ENCODE measurements at places on chromosomes 7 and 10. TPM values are rescaled to one million over a fixed set of nuclear protein-coding genes. Genes with fewer than 3 reads are reported as not detected.

Gene MET
- not detected for total RNA-seq

Gene EGR2
- 0.50 TPM for total RNA-seq

Gene DNAJB9
- 9.4 TPM for total RNA-seq

Gene PLXNA4
- total RNA-seq: 45.4 TPM

Gene FZD8
- total RNA-seq: 0.23 TPM

Gene SEMA4G
- 0.16 TPM for total RNA-seq

Gene DGKB
- not detected for total RNA-seq

Gene MMD2
- not detected for total RNA-seq

Gene TDRD1
- total RNA-seq: not detected

Gene AGAP4
- total RNA-seq: 22.6 TPM

Gene CAV2
- total RNA-seq: not detected

Gene CASD1
- total RNA-seq: 13.8 TPM

Gene PDE6C
- total RNA-seq: not detected

Gene SND1
- 169 TPM for total RNA-seq

DNA sequence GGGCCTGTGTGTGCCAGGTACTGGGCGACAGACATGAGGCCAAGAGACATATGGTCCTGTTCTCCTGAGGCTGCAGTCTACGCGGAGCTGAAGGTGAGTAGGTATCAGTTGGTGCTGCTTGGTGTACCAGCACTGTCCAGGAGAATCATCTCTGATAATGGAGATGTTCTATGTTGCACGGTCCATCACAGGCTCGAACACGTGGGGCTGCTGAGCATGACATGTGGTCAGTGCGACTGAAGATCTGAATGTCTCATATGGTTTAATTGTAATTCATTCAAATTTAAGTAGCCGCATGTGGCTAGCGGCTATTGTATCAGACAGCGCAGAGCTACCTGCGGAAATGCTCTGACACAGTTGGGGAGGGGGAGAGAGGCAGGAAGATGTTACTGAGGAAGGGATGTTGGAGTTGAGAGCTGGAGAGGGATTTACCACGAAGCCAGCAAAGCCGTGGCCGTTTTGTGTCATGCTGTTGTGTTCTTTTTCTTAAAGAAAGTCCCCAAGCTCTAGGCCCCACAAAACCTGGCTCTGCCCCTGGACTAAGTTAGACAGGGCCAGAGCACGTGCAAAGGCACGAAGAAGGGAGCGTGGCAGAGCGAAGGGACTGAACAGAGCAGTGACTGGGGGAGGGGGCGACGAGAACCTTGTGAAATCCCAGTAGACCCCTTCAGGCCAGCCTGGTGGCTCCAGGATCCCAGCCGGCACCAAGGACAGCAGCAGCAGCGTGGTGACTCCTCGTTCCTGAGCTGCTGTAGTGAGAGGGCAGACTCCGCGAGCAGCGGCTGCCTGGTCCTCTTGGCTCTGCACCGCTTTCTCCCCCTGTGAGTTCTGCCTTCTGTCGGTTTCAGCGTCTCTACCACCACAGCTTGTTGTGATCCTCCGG is 20.0 kb downstream of the SMKR1 start:
- no peak for DNase-seq

- no peak for DNase-seq
Observed at GRCh38 chr7:41190581-41190980, 512.3 kb downstream of the INHBA start.

DNA sequence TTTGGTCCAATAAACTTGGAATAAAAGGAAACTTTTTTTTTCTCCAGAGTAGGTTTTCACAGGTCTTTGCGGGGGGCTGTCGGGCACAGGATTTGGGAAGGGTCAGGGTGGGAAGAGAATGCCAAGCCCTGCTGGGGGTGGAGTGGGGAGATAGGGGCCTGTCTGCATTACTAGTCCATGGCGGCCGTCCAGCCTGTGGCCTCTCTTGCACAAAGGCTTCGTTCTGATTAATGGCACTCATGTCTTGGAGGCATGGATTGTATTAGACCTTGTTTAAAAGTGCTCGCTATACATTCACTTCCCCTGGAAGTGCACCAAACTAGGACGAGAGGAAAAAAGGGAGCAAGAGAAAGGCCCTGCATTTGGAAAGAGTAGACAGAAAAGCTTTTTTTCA is 37.2 kb downstream of the LRMDA start:
- DNase-seq: no peak

DNA sequence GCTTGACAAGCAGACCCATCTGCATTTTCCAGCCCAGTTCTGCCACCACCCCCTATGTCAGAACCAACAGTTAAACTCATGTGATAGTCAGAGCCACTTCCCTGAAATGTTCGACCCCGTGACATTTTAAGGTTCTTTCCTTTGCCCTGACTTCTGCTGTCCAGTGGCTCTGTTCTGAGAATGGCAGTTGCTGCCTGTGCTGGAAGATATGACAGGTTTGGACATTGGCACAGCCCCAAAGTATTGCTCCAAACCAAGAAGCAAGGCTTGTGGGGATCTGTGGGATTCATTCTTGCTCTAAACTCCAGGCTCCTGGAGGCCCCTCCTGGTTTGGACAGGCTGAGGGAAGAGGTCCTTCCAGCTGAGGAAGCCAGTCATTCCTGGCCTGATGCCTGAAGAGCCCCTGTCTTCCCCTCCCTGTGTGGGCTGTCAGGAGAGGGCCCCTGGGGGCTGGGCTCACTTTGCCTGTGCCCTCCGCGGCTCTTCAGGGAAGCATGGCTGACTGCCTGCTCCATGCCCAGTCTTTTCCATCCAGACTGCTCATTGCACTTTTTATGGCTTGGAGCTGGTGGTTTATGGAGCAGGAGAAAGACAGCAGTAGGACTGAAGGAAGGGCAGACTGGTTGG is 138.0 kb downstream of the CDH23 start:
- no peak for DNase-seq

GRCh38 chr7:142717453-142717852 is 31.8 kb upstream of the PRSS1 start:
- peak; percentile 60 for DNase-seq

GRCh38 chr10:133295426-133296320 is 13.0 kb downstream of the TUBGCP2 start:
- DNase-seq: no peak

GRCh38 chr10:44981172-44982113 is 2.8 kb upstream of the DEPP1 start:
- DNase-seq: no peak

DNA sequence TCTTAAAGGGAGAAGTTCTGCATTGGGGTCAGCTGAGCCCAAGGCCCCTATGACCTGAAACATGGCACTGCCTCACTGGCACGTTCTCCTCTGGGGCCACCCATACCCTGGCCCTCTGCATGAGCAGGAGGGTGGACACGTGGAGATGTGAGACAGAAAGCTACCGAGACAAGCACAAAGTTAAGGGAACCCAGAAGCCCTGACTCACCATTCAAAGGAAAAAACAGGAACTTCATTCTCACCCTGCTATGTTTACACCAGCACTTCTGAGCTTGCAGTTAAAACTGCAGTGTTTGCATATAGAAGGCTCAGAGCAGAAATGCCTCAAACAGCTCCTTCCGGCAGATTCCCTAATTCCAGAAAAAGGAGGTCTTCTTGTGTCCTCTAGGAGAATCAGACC is 41.7 kb downstream of the DENND11 start:
- DNase-seq: no peak

GRCh38 chr10:99484626-99485581 is 47.8 kb upstream of the NKX2-3 start:
- no peak for DNase-seq

GRCh38 chr7:26705567-26705966 is 158.8 kb downstream of the SKAP2 start:
- no peak for DNase-seq

DNA sequence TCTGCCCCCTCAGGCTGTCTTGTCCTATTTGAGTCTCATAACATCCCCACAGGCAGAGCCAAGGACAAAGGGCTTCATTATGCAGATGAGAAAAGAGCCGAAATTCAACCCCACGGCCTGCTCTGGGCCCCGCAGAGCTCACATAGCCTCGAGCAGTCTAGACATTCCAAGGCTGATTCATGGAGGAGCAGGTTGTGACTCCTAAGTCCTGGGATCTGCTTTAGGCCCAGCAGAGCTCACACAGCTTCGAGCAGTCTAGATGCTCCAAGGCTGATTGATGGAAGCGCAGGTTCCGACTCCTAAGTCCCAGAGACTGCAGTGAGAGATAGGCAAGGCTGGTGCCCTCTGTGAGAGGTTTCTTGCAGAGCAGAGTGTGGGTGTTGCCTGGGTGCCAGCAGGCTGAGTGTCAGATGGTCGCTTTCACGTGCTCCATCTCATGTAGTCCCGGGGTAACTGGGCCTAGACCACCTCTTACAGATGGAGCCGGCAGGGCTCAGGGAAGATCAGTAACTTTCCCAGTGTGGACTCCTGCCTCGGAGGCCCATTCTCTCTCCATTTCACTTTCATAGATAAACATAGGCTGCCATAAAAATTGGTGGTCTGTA is 436.1 kb upstream of the FOXK1 start:
- DNase-seq: no peak

- DNase-seq: no peak
Observed at GRCh38 chr7:15515252-15515651, 46.6 kb downstream of the AGMO start.

DNA sequence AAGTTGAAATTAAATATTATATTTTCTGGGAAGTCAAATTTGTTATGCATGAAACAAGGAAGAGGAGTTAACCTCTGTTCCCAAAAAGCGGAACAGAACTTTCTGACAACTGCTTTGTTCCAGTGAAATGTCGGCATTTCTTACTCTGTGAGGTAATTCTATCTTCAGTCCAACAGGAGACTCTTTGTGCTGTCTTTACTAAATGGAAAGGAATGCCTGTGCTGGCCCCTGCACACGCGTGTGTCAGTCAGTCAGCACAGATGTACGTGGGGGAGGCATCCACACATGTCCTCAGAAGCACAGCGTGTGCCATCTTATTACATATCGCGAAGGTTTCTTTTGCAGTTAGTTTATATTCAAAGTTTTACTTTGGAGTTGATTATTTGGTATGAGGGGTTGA is 37.5 kb downstream of the NET1 start:
- no peak for DNase-seq

DNA sequence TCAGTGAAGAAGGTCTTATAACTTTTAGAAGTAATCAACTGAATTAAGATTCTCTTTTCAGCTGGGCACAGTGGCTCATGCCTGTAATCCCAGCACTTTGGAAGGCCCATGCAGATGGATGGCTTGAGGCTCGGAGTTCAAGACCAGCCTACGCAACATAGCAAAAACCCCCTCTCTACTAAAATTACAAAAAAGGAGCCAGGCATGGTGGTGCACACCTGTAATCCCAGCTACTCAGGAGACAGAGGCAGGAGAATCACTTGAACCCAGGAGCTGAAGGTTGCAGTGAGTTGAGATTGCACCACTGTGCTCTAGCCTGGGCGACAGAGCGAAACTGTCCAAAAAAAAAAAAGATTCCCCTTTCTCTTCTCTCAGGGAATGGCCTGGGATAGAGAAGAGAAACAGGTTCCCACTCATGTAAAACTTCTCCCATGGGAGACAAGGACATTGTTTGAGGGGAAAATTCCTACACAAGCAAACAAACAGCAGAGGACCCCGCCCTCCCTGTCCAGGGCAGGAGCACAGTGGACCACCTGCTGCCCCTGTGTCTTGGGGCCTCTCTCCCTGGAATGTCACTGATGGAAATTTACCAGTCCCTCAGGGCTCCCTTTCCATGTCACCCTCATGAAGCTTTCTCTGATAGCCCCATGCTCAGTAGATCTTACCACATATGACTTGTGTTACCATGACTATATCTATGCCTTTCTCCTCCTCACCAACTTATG is 5.6 kb downstream of the IL2RA start:
- peak; percentile 20 for DNase-seq

DNA sequence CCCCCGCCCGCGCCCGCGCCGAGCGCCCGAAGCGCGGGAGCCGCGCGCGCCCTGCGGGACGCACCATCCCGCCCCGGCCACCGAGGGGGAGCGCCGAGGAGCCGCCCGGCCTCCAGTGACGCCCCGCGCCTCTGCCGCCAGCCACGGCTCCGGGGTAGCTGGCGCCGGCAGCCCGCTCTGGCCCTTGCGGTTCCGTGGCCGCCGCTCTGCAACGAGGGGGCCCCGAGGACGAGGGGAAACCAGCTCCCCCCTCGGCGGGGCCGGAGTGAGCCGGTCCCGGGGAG is at the start of gene PAXIP1:
PAXIP1 (minus strand) TSS at position 33 of the 284 bp plus-strand sequence. CDS start 195 bp downstream, outside the sequence.
- no peak for DNase-seq

DNA sequence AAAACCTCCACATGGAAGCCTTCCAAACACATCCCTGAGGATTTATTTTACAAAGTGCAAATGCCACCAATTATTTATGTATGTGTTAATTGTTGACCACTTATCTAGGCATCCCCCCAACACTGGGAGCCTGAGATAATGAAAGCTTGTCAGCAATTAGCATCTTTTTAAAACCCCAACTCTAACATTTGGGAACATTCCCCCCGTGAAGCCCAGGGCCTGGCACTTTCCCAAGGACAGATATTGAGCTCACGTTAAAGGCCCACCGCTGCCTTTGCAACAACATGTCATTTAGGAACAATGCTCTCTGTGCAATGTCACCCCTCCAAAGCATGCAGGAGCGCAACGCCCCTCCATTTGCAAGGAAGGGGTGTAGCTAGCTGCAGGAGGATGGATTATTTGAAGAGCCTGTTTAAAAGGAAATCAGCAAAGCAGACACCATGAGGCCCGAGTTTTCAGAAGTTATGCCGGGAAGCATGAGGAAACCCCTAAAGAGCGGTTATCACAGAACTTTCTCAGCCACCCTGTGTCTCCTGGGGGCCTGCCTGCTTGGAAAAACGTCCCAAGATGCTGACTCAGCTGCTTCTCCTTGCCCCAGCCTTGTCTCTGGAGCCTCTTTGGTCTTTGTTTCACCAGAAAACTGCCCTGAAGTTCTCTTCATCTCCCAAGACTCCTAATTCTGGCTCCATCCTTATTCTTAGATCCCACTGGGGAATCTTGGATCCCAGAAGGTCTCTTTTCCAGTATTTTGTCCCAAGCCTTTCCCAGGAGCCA is 444.1 kb downstream of the GRID1 start:
- no peak for DNase-seq

DNA sequence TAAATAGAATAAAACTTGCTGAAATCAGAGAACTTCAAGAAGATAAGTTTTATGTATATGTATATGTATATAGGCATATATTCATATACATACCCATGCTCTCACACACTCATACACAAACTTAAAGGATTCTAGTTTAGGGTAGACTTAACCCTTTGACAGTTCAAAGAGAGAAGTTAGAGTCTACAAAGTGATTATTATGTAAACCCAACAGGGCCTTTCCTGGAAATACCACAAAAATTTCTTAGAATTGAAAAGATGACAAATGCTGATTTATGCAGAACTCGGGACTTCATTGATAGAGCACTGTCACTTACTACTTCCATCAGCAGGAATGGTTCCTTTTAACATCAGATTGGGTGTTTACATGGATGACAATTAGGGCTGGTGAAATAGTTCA is 763.5 kb downstream of the AUTS2 start:
- no peak for DNase-seq

DNA sequence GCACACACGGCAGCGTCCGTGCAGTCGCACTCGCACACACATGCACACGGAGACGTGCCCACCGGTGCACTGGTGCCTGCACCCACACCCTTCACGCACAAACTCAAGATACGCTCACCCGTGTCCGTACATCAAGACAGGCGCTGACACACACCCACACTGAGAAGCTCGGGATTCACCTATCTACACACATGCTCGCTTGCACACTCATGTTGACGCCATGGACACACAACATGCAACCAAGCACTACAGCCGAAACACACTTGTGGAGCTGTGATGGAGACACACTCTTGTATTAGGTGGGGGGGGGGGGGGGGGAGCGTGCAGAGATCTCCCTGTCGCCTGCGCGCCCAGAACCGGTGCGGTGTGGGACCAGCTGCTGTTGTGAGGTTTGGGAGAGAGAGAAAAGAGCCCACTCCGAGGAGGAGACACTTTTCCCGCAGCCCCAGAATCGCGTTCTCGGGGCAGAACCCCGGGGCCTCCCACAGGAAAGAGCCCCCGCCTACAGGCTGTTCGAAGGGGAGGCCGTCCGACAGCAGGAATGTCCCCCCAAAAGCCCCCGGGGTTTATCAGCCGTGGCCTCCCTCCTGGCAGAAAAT is 605 bp upstream of the NFKB2 start:
- peak; percentile 50 for DNase-seq

Measured in activated CD8-positive, alpha-beta T cell treated with anti-CD3 and anti-CD28 coated beads, Interleukin-2, amount 10 ng/mL, durations not matched to agents 7 days and 5 days (primary cell).